ENCODE measurements at places on chromosomes 6 and 20.

GRCh38 chr6:111938710-111939109 is 65.5 kb upstream of the FYN start:
- DNase-seq = no peak

DNA sequence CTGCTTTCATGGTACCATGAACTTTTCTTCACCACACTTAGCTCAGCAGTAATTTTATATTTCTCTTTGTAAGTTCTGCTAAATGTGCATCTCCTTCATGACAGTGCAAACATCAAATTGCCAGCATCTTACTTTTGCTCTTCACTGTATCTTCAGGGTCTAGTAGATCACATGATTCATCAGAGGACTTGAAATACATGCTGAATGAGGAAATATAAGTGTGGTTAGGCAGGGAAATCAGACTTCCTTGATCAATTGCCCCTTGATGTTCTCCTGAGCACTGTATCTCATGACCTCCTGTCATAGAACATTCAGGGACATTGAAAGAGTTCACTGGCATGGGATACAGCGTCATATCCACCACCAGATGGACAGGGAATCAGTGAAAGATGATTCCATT is 25.3 kb upstream of the POLR1H start:
- DNase-seq = no peak

DNA sequence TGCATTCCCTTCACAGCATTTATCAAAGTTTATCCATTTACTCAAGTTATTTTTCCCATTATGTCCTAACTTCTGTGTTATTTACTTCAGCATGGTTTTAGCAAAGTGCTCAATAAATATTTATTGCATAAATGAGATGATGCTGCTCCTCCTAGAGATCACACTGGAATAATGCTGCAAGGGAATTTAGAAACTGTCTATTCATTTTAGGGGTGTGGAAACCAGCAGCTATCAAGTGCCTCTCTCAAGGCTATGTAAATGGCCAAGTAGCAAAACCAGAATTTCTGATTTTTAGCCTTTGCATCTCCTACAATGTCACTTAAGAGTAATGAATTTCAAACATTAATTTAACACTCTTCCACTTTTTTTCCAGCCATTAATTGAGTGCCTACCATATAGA is 316.2 kb downstream of the COL12A1 start:
- DNase-seq = no peak

GRCh38 chr6:35084511-35085203 is 56.5 kb downstream of the TCP11 start:
- no peak for DNase-seq

GRCh38 chr20:47529840-47530239 is 28.2 kb downstream of the NCOA3 start:
- DNase-seq = no peak

GRCh38 chr6:67642582-67642981 is 992.5 kb upstream of the ADGRB3 start:
- no peak for DNase-seq

DNA sequence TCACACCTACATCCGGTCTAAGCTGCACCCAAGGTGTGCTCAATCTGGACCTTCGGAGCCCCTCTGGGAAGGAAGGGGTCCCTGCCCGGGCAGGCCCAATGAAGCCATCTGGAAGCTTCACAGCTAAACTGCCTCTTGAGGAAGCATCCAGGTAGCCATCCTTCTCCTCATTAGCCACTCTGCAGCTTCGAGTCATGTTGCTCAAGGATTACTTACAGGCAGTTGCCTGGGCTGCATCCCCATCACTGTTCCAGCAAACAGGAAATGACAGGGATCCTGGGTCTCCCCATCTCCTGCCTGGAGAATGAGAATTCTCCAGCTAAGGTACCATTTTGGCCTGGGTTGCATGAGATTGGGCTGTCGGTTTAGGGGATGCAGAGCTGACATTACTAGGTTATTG is 91.7 kb downstream of the ERMARD start:
- DNase-seq = no peak

GRCh38 chr6:79373880-79374279 is 139.4 kb upstream of the HMGN3 start:
- no peak for DNase-seq

- DNase-seq = no peak
Measured at GRCh38 chr20:63267691-63268090, 4.9 kb upstream of the ARFGAP1 start.

DNA sequence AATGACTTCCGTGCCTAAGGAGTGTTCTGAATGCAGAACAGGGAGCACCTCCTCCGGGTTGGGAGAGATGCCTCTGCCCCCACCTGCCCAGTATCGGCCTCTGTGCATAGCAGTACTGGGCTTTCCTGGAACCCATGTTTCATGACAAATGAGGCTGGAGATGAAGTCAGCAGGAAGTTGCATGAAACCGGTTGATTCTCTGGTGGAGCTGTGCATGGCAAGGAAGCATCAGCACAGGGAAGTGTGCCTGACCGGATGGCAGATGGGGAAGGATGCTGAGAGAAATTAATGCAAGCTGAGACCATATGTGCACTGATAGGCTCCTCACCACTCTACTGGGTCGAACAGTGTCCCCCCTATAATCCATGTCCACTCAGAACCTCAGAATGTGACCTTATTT is 155.5 kb downstream of the CDH26 start:
- DNase-seq = no peak

Data from WTC11 (cell line).